ENCODE measurements at places on chromosomes 7 and 10.

- no peak for DNase-seq
Measured at GRCh38 chr7:150365673-150366398, 2.8 kb upstream of the REPIN1 start.

DNA sequence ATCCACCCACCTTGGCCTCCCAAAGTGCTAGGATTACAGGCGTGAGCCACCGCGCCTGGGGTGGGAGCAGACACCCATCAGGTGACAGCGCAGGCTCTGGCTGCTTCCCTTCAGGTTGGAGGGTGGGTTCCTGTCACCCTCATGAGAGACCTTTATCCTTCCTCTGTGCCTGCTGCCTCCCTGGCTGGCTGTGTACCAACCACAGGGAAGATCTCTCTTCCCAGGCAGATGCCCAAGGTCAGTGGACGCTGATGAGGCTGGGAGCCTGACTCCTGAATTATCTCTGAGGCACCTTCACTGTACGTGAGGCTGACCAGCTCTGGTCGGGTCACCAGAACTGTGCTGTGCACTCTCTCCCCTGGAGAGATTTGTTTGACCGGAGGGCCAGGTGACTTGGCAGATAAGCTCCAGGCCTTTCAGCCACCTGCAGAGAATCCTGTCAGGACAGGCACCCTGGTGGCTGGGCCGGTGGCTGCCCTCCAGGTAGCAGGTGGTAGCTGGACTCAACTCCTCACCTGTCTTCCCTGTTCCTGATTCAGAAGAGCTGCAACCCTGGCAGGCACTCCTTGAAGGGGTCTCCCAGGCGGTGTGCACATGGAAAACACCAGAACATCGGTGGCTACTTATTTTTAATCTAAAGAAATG lies 251.9 kb downstream of the GLRX3 start:
- DNase-seq = no peak

GRCh38 chr10:29479081-29479925 lies 155.5 kb downstream of the SVIL start:
- no peak for DNase-seq

GRCh38 chr10:18271491-18271890 lies 131.3 kb downstream of the CACNB2 start:
- DNase-seq = no peak

DNA sequence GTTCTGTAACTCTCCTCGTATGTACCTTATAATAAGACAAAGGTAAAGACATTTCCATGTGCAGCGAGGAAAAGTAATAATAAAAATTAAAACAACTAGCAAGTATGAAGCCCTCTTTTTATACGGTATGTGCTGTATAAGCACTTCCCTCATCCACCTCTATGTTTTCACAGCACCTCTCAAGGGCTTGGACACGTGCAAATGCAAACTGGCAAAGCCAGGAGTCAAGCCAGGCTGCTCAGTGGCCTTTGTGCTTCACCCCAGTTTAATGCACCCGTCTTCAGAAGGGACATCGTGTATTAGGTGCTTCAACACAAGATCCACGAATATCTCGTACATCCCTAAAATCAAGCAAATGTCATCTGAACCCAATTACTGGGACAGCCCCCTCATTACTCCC lies 1.3 kb upstream of the DGKI start:
- DNase-seq = no peak

GRCh38 chr7:150801946-150802771 lies 1.6 kb downstream of the TMEM176A start:
- no peak for DNase-seq

DNA sequence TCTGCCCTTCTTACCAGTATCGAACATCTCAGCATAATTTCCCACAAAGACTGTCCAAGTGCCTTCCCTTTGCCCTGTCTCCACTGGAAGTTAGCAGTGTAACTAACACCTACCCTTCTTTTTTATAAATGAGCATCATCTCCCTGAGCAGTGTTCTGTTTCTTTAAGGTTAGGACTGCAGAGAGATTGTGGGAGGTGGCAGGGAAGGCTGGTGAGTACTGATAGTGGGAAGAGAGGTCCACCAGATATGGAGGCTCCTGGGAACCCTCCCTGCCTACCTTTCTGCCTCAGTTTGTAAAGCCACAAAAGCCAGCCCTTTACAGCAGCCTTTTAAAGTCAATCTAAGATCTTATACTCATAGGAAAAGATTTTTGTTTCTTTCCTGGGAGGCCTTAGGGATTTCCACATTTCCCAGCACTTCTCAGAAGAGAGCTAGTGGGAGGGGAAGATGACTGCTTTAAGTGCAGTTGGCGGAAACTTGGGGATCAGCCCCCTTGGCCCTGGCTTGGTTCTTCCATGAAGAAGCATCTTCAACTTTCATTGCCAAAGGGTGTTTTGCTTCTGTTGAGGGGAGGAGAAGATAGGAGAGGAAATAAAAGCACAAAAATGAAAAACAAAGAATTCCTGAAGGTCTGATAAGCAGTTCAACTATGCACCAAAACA lies 36.6 kb upstream of the CALD1 start:
- no peak for DNase-seq

GRCh38 chr7:28142650-28143049 lies 37.9 kb downstream of the JAZF1 start:
- no peak for DNase-seq

DNA sequence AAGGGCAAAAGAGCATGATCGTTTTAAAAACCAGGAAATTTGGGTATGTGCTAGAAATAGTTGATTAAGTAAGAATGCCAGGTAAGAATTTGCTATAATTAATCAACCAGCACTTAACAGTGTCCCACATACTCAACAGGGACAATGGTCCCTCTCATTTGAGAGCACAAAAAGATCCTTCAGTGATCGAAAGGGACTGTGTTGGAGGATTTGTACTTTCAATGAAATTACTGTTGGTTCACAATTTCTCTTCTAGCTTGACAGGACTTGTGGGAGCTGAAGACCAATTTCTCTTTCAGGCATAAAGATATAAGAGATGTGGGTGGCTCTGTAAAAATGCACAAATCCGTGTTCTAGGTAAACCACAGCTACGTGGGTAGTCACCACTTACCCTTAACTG lies 12.5 kb upstream of the PLEKHS1 start:
- no peak for DNase-seq

GRCh38 chr10:111078505-111079185 lies 1.8 kb downstream of the ADRA2A start:
- DNase-seq = no peak

DNA sequence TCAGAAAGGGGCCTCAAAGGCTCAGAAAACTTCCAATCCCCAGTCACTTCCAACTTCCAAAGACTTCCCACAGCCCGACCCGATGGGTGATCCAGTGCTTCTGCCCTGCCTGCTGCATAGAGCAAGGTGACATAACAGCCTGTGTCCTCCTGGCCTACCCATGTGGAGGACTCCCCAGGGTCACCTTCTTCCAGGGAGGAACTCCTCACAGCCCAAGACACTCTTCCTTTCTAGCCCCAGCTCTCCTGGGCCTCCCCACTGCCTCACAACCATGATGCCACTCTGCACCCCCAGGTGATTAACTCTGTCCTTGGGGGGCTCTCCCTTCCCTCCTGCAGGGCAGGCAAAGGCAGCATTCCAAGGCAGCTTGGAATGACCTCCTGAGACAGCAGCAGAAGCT lies 158.4 kb upstream of the PDE1C start:
- DNase-seq = no peak

DNA sequence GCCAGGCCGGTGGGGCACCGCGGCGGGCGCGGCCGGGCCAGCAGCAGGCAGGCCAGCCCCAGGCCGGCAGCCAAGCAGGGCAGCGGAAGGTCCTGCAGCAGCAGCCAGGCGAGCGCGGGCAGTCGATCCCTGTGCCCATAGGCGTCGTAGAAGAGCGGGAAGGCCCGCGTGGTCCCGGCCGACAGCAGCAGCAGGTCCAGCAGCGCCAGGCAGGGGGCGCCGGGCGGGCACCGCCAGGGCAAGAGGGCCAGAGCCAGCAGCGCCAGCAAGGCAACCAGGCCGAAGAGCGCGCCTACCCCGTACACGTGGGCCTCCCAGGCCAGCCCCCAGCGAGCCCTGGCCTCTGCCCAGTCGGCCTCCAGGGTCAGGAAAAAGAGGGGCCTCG lies 8.4 kb upstream of the RBM28 start:
- DNase-seq = no peak

DNA sequence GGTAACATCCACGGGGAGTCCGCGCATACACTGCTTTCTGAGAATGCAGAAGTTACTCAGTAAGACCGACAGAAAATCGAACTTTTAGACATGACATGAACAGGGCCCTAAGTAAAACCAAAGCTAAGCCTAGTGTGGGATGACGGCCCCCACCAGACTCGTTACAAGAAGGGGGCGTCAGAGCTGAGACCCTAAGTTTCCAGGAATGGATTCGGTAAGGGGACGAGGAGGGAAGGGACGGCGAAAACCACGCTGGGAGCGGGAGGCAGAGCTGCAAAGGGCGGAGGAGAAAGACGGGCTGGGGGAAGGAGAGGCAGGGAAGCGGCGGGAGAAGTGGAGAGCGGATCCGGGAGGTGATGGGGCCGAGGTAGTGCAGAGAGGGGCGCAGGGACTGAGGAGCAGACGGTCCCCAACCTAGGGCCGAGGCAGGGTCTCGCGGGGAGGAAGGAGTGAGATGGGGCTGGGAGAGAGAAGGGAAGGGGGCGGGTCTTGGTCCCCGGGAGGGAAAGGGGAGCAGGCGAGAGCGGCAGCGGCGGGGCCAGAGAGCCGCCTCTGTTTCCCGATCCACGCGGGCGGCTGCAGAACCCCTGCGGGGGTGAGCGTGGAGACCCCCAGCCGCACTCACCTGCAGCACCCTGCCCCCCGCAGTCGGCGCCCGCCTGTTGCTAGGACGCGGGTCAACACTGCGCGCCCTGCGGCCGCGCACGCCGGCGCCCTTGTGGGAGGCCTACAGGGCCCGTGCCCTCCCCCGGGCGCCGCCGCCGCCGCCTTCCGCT lies 513 bp downstream of the ODAD2 start:
- DNase-seq = peak; percentile 2

GRCh38 chr7:55483046-55483445 lies 89.3 kb downstream of the VOPP1 start:
- no peak for DNase-seq

- DNase-seq = no peak
Measured at GRCh38 chr7:36747280-36748016, 23.2 kb upstream of the AOAH start.

DNA sequence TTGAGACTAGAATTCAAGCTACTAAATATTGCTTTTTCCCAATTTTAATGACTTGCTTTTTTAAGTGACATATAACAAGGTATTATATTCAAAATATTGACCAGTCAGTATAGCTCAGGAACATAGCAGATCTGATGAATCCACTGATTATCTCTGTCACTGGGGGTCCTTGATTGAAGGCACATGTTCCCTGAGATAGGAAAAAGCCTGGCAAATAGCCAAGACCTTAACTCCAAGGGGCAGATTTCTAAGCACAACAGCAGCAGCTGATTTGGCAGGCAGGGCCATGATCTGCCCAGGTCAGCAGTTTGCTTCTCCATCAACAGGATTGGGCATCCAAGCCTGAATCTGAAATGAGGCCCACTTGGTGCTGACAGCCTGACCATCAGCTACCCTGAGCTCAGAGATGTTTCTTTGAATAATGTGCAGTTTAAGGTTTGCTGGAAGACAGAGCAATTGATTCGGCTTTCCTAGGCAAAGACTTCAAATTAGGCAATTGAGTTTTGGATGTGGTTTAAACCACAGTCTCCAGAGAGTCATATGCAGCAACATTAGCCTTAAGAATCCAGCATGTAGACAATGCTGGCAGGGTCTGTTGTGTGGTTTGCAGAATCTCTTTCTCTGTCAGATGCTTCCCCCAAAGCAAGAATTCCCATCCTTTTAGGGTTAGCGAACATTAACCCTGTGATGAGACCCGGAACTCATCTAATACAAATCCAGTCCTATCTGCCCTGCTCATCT lies 352.6 kb downstream of the ADRA2A start:
- no peak for DNase-seq

- DNase-seq = no peak
Measured at GRCh38 chr10:89591111-89591795, 53.8 kb downstream of the PANK1 start.

DNA sequence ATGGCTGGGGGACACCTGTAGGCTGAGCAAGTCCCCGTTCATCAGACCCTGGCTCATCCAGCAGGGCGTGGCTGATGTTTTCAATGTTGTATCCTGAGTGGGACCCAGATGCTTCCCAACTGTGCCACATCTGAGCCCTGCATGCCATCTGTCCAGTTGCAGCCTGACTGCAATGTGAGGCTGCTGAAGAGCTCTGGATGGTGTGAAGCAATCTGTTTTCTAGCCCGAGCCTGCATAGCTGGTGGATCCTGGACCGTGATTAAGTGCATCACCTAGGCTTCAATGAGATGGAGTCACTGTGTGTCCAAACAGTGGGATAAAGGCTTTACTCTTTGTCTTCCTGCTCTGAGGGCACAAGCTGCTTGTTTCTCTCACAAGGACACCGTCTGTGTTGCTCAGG lies 99.8 kb downstream of the TCF7L2 start:
- DNase-seq = no peak

GRCh38 chr10:104268405-104268712 lies 625 bp upstream of the GSTO2 start:
- no peak for DNase-seq

GRCh38 chr10:129793996-129794395 lies 170.1 kb downstream of the EBF3 start:
- no peak for DNase-seq

GRCh38 chr10:122561792-122562191 lies 1.2 kb downstream of the DMBT1 start:
- DNase-seq = no peak

- DNase-seq = no peak
Measured at GRCh38 chr7:3032256-3032655, 11.4 kb downstream of the CARD11 start.

DNA sequence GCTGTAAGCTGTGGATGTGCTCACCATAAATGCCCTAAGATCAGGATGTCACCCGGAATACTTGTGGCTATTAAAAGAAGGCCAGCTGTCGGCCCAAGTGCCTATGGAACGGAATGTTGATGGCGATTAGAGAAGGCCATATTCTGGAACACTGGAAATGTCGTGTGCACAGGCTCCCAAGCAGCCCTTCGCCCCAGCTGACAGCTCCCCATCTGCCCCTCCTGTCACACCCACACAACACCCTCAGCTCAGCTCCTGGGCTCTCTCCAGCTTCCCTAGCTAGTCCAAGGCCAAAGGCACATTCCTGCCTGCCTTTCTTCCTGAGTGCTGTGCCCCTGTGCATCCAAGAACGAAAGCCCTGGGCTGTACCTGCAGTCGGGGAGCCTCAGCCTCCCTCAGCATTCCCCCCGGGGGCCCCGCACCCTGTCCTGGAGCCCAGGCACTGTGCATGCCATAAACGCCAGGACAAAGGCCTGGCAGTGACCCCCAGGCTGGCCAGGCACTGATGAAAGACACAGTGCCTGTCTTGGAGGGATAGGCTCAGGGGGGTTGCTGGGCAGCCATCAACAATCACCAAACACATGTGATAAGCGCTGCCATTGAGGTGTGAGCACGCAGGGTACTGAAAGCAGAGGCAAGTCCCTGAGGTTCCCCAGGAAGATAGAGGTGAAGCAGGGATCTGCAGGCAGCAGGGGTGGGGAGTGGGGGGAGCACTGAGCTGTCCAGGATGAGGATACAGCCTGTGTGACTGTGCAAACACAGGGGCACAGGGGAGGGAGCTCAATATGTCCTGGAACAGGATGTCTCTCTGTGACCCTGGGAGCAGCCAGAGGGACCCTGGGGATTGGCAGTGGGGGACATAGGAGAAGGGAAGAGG lies 3.7 kb upstream of the LDB3 start:
- no peak for DNase-seq
